ENCODE measurements at places on chromosomes 1 and 21.

- peak; percentile 39 for DNase-seq
These were observed 11.4 kb upstream of the CFAP126 start for GRCh38 chr1:161379071-161379470.

GRCh38 chr21:36471254-36471723 is 8.6 kb downstream of the CLDN14 start:
- peak; percentile 18 for DNase-seq

DNA sequence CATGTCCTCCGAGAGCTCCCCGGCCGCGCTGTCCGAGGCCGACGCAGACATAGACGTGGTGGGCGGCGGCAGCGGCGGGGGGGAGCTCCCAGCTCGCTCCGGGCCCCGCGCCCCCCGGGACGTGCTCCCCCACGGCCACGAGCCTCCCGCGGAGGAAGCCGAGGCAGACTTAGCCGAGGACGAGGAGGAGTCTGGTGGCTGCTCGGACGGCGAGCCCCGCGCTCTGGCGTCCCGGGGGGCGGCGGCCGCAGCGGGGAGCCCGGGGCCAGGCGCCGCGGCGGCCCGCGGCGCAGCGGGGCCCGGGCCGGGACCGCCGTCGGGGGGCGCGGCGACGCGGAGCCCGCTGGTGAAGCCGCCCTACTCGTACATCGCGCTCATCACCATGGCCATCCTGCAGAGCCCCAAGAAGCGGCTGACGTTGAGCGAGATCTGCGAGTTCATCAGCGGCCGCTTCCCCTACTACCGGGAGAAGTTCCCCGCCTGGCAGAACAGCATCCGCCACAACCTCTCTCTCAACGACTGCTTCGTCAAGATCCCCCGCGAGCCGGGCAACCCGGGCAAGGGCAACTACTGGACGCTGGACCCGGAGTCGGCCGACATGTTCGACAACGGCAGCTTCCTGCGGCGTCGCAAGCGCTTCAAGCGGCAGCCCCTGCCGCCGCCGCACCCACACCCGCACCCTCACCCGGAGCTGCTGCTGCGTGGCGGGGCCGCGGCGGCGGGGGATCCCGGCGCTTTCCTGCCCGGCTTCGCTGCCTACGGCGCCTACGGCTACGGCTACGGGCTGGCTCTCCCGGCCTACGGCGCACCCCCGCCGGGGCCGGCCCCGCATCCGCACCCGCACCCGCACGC is 547 bp downstream of the FOXD2 start:
- peak; percentile 29 for DNase-seq

DNA sequence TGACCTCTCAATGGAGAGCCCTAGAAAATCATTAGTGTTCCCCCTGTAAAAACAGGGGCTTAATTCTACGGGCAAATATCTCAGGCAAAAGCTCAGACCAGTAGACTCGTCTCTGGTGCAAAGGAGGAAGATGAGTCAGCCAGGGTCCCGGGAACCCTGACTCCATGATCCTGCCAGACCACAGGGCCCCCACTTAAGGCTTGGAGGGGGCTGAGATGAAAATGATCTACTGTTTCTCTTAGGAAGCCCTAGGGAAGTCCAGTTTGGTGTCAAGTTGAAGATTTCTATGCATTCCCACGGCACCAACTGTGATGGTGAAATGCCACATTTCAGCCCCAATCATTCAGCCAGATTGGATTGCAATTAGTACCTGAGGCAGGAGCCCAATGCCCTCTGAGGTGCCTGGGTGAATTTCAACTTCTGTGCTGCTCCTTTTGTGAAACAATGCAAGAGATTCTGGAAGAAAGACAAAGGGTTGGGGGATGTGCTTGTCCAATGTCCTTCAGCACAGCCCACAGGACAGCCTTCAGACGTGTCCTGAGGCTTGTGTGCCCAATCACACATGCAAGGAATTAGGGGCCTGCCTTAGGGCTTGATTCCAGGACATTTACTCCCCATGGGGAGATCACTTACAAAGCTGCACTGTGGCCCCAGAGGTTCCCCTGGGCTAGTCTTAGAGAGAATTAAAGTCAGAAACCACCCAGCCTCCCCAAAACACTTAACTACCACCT is 18.1 kb downstream of the NAV1 start:
- no peak for DNase-seq

GRCh38 chr21:33940881-33941245 is 25.3 kb upstream of the ATP5PO start:
- DNase-seq: no peak

GRCh38 chr1:200363264-200363933 is 46.4 kb downstream of the ZNF281 start:
- no peak for DNase-seq

- DNase-seq: no peak
These were observed 172.9 kb upstream of the HOOK1 start for GRCh38 chr1:59641836-59642235.

- no peak for DNase-seq
These were observed 33.0 kb downstream of the STXBP3 start for GRCh38 chr1:108779455-108779854.

DNA sequence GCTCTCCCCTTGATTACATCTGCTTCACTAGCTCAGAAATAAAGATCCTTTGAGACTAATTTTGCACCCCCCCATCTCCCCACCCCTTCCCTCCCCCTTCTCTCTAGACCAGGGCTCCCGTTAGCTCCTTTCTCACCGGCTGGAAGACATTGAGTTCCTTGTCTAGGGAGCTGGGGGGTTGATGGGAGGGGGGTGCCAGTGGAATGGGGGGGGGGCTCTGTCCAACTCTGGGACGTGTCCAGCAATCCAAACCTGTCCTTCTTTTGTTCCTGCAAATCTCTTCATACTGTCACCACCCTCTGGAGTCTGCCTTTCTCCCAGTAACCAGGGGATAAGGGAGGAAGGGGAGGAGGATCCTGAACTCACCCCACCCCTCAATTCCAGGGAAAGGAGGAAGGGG is 61.9 kb downstream of the RHBG start:
- DNase-seq: no peak

- DNase-seq: no peak
These were observed 51.5 kb downstream of the KCNAB2 start for GRCh38 chr1:6097117-6097595.

DNA sequence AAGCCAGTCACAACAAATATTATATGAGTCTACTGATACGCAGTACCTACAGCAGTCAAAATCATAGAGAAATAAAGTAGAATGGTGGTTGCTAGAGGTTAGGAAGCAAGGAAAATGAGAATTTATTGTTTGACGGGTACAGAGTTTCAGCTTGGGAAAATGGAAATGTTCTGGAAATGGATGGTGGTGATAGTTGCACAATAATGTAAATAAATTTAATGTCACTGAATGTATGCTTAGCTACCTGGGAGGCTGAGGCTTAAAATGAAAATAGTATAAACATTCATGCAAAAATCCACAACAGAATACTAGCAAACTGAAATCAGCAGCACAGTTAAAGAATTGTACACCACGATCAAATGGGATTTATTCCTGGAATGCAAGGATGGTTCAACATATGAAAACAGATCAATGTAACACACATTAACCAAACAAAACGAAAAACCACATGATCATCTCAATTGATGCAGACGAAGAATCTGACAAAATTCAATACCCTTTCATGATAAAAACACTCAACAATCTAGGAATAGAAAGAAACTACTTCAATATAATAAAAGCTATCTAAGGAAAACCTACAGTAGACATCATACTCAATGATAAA is 10.7 kb downstream of the TUT4 start:
- DNase-seq: no peak

- DNase-seq: no peak
These were observed 22.9 kb downstream of the PUM1 start for GRCh38 chr1:31042656-31043055.

DNA sequence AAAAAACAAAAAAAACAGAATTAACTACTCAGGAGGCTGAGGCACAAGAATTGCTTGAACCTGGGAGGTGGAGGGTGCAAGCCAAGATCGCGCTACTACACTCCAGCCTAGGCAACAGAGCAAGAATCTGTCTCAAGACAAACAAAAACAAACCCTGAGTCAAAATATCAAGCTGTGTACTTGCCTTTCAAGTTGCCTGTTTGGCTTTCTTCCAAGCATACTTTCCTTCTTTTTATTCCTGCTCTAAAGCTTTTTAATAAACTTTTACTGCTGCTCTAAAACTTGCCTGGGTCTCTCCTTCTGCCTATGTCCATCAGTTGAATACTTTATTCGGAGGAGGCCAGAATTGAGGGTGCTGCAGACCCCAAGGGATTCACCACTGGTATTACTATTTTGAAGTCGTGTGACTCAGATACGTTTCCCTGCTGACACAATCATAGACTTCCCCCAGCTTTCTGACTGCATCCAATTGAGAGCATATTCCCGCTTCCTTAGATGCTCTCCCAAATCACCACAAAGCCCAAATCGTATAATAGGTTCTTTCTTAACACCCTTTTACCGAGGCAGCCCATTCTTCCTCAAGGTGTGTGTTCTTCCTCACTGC is 3.5 kb upstream of the ACBD6 start:
- no peak for DNase-seq

GRCh38 chr1:70498666-70499065 is 87.6 kb downstream of the CTH start:
- DNase-seq: no peak

- no peak for DNase-seq
These were observed 239.5 kb downstream of the TGFB2 start for GRCh38 chr1:218584418-218585155.

GRCh38 chr21:37088186-37088735 is 15.2 kb downstream of the TTC3 start:
- DNase-seq: no peak

GRCh38 chr1:202238914-202239313 is 45.3 kb downstream of the LGR6 start:
- DNase-seq: no peak

DNA sequence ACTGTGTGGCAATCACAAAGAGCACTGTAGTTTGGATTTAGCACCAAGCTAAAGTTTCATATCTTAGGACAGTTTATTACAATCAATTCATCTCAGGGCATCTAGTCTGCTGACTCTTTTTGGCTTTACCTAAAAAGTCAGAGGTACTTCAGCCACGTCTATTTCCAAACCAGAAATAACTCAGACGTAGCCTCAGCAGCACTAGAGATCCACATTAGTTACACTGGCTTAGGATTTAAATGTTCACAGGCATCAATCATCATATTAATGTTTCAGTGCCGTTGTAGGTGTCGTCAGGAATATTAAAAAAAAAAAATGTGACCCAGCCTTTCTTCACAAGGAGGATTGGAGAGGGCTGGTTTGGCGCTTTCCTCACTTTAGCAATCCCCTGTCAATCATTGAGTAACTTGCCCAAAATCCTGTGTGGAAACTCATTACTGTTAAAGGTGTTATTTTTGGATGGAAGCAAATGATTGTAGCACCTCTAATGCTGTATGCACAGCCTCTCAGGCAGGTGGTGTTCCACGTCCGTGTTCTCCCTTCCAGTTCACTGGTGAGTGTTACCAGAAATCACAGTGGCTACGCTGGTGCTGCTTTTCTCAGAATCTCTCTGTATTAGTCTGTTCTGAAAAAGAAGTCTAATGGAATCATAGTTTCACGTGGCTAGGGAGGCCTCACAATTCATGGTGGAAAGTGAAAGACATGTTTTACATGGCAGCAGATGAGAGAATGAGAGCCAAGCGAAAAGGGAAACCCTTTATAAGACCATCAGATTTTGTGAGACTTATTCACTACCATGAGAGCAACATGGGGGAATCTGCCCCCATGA is 45.4 kb downstream of the NEK7 start:
- peak; percentile 49 for DNase-seq

GRCh38 chr1:234413990-234414389 is 40.7 kb downstream of the COA6 start:
- no peak for DNase-seq

- DNase-seq: no peak
These were observed 8.1 kb upstream of the TACSTD2 start for GRCh38 chr1:58585166-58585565.

DNA sequence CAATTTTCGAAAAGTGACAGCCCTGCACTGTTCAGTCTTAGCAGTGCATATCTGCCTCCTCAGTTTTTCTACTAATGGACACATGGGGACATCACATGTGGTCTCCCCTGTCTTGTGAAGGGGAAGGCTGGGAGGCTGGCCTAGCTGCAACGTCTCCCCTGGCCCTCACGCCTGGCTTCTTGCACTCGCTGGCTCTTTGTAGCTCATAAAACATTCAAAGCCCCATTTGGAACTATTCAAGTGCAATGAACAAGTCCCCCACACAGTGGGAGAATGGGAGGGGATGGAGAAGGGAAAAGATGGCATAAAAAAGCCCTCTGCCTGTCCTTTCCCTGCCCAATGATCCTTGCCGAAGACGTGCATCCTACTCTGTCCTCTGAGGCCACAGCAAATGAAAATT is 73.6 kb downstream of the PGBD5 start:
- no peak for DNase-seq

DNA sequence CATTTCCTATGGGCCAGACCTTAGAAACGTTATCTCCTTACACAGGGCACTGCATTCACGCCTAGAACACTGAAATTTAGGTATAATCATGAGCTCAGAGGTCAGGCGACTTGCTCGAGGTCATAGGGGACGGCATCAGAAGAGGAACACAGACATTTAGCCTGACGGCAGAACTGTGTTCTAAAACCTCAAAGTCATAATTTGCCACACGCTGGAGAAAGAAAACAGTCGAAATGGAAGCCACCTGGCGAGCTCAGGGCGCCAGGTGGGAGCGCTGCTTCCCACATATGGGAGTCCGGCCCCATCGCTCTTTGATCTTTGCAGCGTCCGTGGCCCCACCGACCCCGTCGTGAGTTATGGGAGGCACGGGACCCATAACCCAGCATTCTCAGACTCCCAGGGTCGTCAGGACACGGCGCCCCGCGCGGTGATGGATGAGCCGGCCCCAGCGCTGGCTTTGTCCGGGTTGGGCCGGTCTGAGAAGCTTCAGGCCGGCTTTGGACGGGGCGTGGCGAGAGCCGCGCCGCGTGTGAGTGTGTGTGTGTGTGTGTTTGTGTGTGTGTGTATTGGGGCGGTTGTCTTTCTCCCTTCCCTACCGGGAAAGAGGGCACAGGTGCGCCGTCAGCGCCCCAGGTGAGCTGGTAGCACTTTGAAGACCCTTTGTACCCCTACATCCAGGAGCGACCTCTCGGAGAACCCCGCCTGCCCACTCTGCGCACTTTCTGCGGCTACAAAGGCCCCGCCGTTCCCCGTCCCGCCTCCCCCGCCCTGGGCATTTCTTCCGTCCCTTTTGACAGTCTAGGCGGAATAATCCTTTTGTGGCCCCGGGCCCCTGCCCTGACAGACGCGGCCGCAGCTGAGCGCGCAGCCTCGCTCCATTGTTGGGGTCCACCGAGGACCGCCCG is 861 bp upstream of the DRAXIN start:
- DNase-seq: no peak

- no peak for DNase-seq
These were observed 177.1 kb downstream of the GPATCH2 start for GRCh38 chr1:217453816-217454215.

GRCh38 chr1:206484901-206485300 is 14.6 kb downstream of the IKBKE start:
- DNase-seq: no peak

- no peak for DNase-seq
These were observed 38.2 kb upstream of the PLA2G2C start for GRCh38 chr1:20224546-20224945.

GRCh38 chr1:60988891-60989290 is 93.5 kb upstream of the NFIA start:
- no peak for DNase-seq
